Endodermal cell (in vitro differentiated cells): ENCODE measurements at places on chromosomes 16 and 17.

DNA sequence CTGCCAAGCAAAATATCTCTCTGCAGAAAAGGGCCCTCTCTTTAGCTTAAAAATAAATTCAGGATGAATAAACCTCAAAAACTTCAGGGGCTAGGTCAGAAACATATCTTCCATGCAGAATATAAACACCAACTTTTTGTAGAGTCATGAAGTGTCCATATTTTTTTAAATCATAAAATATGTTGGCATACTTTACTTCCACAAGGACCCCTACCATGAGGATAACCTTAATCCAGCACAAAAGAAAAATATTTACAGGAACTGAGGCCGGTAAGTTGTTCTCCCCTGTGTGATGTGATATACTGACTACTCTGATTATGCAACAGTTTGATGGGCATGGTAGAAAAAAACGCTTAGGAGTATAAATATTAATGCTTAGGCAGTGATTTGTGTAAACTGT is 264.8 kb upstream of the CDH11 start:
- DNase-seq = no peak

GRCh38 chr16:82715160-82715559 is 88.4 kb downstream of the CDH13 start:
- DNase-seq = peak; percentile 52

DNA sequence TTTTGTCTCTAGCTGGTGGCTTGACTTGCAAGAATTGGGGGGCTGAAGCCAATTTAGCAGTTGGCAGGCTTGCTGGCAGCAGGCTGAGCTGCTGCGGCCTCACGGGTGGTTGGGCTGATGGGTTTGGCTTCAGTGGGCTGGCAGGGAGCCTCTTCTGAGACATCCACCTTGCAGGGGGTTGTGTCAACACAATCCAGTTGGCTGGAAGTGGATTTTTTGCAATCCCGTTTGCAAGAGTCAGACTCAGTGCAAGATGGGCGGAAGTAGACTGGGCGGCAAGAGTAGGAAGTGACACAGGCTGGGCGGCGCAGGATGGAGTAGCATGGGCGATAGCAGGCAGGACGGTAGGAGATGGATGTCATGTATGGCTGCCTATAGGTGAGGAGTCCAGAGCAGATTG is 1.5 kb downstream of the KRTAP16-1 start:
- peak; percentile 42 for DNase-seq

DNA sequence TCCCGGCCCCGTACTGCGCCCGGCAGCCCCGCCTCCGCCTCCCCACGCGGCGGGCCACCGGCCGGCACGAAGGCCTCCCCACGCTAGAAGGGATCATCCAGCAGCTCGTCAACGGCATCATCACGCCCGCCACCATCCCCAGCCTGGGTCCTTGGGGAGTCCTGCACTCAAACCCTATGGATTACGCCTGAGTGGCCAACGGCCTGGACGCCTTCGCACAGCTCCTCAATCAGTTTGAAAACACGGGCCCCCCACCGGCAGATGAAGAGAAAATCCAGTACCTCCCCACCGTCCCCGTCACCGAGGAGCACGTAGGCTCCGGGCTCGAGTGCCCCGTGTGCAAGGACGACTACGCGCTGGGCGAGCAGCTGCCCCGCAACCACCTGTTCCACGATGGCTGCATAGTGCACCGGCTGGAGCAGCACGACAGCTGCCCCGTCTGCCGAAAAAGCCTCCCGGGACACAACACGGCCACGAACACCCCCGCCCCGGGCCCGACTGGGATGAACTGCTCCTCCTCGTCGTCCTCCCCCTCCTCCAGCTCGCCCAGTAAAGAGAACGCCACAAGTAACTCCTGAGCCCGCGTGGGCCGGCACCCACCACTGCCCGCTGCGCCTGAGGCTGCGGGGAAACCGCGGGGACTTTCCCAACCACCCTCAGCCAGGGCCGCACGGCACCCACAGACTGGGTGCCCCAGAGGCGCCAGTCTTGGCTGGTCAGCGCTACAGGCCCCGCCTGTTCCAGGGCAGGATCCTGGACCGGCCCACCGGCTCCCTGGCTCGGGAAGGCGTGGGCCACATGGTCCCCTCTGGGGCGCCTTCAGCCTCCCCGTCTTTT is 39.0 kb upstream of the AKAP1 start:
- peak; percentile 54 for DNase-seq

DNA sequence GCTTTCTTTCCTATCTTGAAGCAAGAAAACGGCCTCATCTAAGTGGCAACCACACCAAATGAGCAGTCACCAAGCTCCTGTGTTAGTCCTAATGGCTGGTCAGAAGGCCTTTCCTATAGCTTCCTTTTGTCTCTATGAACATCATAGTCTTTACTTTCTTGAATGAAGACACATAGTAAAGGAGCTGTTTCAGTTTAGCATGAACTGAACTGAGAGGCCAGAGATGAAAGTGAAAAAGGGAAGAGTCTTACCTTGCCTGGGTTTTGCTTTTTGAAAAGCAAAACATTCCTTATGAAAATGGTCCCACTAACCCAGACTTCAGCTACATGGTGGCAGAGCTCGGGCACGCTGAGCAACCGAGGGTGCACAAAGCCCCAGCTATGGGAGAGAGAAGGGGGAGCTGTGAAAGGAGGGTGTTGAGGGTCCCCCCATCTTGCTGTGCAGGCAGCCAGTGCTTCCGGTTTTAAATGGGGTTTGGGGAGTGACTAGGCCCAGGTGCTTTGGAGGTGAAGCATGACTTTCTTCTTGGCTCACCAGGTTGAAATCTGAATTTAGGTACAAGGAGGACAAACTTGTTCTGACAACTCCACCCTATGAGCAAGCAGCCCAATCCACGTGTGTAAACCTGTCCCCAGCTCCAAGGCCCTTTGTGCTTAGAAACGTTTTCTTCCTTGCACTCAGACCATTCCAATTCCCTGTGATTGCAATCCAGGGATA is 9.1 kb upstream of the PSMC3IP start:
- no peak for DNase-seq

- DNase-seq = peak; percentile 48
These were observed 45.0 kb upstream of the ARHGAP44 start for GRCh38 chr17:12744298-12744697.

DNA sequence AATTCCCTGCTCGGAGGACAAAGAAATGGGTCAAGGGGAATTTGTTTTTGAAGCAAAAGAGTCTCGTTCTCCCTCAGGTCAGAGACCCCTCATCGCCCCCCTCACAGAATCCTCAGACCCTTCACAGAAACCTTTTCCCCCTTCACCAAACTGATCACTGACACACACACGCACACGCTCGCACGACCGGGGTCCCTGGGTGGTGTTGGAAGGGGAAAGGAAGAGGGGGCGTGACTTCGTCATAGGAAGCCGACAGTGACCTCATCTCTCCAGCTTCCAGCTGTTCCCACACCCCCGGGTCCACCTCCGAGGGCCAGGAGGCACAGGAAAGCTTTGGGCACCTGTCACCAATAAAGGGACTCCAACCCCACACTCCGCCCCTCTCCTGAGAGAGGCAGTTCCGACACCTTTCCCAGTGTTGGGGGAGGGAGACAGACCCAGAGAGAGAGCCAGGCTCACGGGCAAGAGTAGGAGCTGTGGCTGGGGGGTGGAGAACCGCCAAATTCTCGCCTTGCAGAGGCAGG is 1.2 kb downstream of the ASGR1 start:
- DNase-seq = peak; percentile 87

GRCh38 chr17:67865438-67865837 is 40.1 kb downstream of the BPTF start:
- DNase-seq = no peak

- peak; percentile 83 for DNase-seq
These were observed 13.5 kb upstream of the DHRS13 start for GRCh38 chr17:28916302-28916934.

GRCh38 chr17:30275911-30276310 is 15.8 kb downstream of the BLMH start:
- DNase-seq = no peak
